ENCODE measurements at places on chromosomes 3 and 15. TPM values are rescaled to one million over a fixed set of nuclear protein-coding genes. Genes with fewer than 3 reads are reported as not detected.

SI gene
- total RNA-seq, result not detected

LMAN1L gene
- not detected for total RNA-seq

MNS1 gene
- total RNA-seq, result 3.4 TPM

INSYN1 gene
- total RNA-seq, result 0.30 TPM

AP4E1 gene
- total RNA-seq, result 5.9 TPM

PPP1R14D gene
- not detected for total RNA-seq

ZNF860 gene
- 0.17 TPM for total RNA-seq

GBE1 gene
- 62.4 TPM for total RNA-seq

WWTR1 gene
- 19.3 TPM for total RNA-seq

CACNA2D2 gene
- total RNA-seq, result 0.17 TPM

RAB27A gene
- 11.6 TPM for total RNA-seq

AGBL1 gene
- not detected for total RNA-seq

ENTPD3 gene
- total RNA-seq, result under 0.01 TPM
